Activated CD4-positive, alpha-beta T cell treated with anti-CD3 and anti-CD28 coated beads, Interleukin-2, amount 10 ng/mL, durations not matched to agents 7 days and 5 days (primary cell): ENCODE measurements at places on chromosomes 12 and 14.

- DNase-seq: no peak
Observed at GRCh38 chr12:13169272-13169671, 27.3 kb upstream of the EMP1 start.

DNA sequence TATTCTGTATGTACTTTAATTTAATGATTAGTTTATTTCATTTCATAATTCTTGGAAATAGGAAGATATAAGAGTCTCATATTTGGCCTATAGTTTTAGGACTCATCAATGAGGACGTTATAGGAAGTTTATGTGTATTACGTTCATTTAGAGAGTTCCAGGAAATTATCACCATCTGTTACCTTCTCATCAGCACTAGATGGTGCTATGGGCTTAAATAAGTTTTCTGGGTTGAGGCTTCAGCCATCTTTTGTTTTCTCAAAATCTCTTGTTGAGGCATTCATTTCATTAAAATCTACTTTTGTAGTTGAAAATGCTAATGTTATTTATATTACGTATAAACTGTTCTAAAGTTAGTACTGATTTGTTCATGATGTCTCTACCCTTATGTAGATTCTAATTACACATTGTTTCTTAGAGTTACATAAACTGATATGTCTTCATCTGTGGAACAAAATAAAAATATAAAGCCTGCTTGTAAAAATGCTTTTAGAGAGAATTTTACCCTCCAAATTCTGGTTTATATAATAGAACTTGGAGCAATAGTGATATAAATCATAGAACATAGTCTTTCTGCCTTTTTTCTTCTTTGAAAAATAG is 89.2 kb downstream of the CFAP54 start:
- peak; percentile 40 for DNase-seq

DNA sequence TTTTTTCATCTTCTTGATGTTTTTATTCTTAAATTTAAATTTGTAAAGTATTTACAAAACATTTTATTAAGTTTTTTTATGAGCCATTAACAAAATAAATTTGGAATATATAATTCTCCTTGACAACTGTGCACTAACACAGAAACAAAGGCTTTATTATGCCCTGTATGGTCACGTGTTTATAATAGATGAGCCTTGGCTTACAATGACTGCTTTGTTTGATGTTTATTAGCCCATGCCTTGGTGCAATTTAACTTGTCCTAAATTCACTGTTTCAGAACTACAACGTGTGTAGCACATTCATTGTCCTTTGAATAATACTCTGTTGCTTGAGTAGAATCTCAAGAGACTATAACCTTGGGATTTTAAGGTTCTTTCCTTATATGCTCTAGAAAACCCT is 59.8 kb downstream of the CNTN1 start:
- DNase-seq: no peak

DNA sequence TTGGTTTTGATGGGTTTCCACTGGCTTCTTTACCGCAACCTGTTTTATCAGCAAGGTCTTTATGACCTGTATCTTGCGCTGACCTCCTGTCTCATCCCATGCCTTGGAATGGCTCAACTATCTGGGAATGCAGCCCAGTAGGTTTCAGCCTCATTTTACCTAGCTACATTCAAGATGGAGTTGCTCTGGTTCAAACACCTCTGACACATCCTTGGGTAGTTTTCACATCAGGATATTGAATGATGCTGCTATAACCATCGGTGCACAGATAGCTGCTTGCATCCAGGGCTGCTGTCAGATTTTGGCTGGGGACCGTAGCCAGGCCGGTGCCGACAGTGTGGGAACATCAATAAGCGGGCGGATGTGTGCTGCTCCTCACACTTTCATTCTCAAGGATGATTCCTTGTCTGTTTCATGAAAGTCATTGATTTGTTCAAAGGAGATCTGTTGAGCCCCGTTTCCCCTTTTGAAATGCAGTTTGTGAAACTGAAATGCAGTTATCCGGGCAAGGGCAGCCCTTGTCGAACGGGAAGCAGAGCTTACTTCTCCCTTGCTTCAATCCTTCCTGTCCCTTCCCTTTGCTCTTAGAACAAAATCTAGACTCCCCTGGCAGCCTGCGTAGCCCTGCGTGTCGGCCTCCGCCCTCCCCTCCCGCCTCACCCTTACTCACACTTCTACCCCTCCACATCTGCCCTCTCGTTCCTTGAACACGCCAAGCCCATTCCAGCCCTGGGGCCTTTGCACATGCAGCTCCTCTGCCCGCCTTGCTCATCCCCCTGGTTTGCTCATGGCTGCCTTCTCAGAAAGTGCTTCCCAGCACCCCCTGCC is 49.2 kb upstream of the NCOR2 start:
- no peak for DNase-seq

- no peak for DNase-seq
Observed at GRCh38 chr14:79809849-79810612, 401.3 kb downstream of the DIO2 start.

DNA sequence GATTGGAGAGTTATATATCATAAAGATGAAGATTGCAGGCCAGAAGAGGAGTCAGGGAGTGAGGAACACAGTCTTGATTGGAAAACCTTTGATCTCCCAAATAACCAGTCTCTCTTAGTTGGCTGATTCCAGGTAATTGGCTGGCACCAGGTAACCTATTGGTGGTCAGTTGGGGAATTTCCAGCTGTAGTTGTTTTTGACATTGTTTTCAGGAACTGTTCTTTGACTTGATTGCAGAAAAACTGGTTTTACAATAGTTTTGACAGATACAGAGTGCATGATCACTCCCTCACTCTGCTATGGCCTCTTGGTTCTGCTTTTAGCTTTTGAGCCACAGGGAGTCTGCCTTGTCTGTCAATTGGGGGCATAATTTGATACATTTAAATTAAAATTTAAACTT is 71.6 kb downstream of the ZNF641 start:
- DNase-seq: no peak

DNA sequence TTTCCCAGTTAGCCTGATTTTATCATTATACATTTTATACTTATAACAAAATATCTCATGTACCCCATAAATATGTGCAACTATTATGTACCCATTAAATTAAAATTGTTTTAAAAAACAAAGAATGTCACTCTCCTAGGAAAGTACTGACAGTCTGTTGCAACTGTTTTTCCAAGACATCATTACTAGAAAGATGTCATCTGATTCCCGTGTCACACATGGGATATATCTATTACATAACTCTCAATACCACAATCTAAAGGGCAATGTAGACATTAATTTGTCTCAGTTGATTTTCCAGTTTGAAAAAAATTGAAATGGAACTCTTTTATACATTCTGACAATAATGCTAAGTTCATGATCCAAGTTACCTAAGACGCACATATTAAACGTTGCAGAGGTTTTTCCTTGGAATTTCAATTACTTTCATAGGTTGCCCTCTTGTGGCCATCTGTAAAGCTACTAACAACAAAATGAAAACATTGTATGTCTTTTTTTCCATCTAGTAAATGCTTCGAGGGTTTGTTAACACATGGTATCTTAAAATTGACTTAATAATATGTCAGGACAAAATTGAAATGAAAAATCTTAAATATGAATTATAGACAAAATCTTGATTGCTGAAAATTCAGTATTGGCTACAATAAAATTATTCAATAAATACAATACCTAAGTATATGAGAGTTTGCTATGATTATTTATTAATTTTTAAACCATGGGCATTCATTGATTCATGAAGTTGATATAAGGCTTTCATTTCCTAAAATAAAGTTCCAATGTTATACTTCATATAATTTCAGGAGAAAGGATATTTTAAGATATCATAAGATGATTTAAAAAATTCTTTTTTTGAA is 131.6 kb downstream of the PPFIA2 start:
- DNase-seq: no peak

GRCh38 chr14:100342195-100342594 is 19.1 kb downstream of the SLC25A47 start:
- DNase-seq: no peak

GRCh38 chr14:30882431-30882830 is 8.1 kb downstream of the COCH start:
- no peak for DNase-seq

DNA sequence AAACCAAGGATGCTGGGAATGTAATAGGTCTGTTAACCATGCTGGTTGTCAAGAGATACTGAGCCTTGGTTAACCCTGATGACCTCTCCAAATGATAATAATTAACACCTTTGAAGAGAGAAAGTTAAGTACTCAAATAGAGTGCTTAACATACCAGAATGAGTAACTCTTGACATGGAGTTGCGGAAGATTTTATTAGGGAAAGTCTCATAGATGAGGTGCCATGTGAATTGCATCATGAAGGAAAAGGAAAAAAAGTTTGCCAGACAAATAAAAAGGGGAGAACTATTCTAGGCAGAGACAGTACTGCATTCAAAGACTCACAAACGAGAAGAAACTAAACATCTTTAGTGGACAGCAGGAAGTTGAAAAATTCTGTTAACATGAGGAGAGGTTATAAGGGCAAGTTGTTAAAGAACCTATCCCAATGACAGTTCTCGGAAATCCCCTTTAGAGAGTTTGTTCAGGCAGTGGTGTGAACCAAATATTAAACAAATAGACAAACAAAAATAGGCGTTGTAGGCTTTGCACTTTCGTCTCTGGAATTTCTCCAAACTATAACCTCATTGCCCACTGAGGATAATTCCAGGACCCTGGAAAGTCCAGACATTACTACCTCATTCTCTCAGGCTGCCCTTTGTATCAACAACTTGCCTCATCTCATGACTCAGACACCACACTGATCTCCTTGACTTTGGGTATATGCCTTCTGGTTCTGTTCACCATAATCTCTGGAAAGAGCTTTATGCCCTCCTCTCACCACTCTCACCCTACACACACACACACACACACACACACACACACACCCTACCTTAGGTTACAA is 435.0 kb downstream of the GXYLT1 start:
- DNase-seq: no peak

DNA sequence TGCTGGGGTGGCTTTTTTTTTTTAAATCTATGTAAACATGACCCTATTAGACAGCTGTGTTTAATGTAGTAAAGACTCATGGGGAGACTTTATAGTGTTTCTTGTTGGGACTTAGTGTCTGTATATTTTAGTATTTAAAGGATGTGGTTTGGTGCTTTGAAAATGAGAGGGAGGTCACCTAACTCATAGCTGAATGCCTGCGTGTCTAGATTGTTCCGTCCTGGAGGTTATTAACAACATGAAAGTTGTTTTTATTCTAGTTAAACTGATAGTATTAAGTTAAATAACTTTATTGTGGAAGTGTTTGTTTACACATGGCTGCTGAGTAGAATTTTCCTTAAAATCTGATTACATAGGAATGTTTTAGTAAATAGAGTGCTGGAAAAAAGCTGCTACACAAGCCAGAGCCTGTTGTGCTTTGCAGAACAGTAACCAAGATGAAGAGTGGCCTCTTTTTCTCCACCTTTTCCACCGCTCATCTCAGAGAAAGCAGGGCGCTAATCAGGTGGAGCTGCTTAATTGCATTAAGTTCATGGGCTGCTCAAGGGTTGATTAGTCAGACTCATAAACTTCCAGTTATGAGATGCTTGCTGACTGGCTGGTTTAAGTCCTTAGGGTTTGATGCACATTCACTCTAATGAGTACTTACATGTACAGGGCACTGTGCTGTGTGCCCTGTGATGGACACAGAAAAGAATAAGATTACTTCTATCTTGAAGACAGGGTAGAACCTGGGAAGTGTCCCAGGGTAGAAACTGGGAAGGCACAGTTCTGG is 62.7 kb downstream of the FBXO34 start:
- DNase-seq: no peak

GRCh38 chr14:85217412-85217811 is 312.5 kb upstream of the FLRT2 start:
- DNase-seq: no peak

DNA sequence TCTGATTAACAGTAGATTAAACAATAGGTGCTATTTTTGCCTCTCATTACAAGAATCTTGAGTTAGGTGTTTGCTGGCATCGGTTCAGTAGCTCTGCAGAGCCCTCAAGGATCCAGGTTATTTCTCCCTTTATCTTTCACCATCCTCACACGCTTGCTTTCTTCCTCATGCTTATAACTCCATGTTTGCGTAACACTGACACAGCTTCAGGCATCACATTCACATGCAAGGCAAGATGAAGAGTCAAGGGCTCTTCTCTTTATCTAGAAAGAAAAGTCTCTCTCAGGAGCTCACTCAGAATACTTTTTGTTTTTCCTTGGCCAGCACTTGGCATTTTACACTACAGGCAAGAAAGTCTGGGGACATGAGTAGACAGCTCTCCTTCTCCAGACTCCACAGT is 24.2 kb upstream of the PTHLH start:
- DNase-seq: no peak

DNA sequence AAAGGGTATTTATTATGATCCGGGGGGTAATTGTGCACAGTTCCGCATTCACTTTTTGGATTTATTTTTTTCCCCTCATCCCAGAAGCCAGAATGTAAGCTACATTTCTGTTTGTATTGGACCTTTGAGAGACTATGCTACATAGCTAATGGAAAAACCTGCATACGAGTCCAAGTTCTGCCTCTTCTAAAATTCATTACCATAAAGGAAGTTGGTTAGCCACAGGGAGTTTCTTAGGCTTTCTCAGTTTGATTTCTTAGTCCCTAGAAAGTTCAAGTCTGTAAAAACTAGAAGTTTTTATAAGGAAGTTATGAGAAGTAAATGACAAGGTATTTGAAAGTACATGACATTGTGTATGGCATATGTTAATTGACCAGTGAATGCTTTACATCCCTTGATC is 138.7 kb downstream of the PDE3A start:
- DNase-seq: no peak

- DNase-seq: no peak
Observed at GRCh38 chr14:37194698-37195097, 3.0 kb upstream of the MIPOL1 start.

GRCh38 chr12:76505050-76505449 is 54.5 kb downstream of the OSBPL8 start:
- DNase-seq: no peak

DNA sequence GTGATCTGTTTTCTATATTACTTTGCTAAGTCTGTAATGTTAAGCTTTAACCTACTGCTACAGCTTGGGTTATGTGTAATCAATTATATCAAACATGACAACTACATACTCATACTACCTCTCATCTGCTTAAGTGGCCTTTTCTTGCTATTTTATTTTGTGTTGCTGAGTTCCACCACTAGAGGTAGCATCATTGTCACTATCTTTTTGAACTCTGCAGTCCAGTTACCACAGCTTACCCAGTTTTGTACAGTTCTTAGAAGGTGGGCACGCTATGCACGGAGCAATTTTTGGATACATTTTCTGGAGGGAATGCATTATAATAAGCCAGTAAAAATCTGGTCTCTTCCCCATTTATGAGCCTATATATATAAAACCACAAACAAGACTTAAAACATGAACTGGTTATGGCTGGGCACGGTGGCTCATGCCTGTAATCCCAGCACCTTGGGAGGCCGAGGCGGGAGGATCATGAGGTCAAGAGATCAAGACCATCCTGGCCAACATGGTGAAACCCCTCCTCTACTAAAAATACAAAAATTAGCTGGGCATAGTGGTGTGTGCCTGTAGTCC is 48.5 kb downstream of the SAV1 start:
- DNase-seq: no peak
